GM12891 (cell line): ENCODE measurements at places on chromosomes 6 and 20.

GRCh38 chr6:30926644-30927043, 5.3 kb downstream of the SFTA2 start:
- DNase-seq = no peak

DNA sequence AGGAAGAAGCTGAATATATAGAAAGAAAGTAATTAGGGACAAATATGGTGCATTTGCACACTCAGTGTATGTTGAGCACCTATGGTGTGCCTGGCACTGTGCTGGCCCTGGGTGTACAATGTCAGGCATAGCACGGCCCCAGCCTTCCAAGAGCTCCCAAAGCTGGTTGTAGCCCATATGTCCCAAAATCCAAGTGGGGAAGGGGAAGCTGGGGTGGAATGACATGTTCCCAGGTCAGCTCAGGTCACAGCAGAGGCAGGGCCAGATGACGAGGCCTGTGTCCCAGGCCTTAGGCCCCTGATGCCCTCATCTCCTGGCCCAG, 170.0 kb downstream of the VEGFA start:
- DNase-seq = no peak

GRCh38 chr6:80544976-80545722, 438.7 kb downstream of the BCKDHB start:
- DNase-seq = no peak

- no peak for DNase-seq
These were observed 17.7 kb downstream of the SYNJ2 start for GRCh38 chr6:157999168-158000051.

DNA sequence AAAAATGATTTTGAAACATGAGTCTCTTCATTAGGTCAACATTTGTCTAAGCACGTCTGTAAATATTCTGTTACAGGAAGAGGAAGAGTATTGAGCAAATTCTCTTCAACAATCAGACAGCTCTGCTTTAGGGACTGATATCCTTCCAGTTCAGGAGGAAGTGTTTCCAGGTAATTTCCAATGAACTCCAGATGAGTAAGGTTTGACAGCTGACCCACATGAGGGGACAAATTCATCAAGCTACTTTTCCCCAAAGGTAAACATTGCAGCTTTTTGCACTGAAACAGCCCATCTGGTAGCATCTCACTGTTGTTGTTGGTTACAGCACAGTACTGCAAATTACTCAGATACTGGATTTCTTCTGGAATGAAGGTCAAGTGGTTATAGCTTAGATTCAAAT, 18.1 kb downstream of the ENPP1 start:
- DNase-seq = no peak
